SJSA1 (cell line): ENCODE measurements at places on chromosomes 4 and X. TPM values are rescaled to one million over a fixed set of nuclear protein-coding genes. Genes with fewer than 3 reads are reported as not detected.
A peak's percentile ranks its signal among the peaks of the same experiment; 100 is the strongest.

DNA sequence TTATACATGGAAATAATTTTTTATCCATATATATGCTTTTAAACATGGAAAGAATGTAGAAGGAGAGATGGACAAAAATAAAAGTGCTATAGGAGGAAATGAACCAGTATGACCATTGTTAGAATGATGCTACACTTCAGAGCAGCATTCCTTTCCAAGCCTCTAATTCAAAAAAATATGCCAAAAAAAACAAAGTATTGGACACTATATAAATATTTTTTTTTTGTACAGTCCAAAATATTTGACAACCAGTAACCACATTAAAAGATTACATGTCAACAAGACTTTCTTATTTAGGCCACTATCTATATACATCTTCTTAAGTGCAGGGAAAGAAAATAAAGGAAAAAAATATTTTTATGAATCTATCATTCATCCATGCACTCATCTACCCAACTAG lies 198.6 kb downstream of the LRBA start:
- no peak for DNase-seq

GRCh38 chr4:113636877-113637276 lies 124.7 kb downstream of the CAMK2D start:
- DNase-seq = peak; percentile 41

DNA sequence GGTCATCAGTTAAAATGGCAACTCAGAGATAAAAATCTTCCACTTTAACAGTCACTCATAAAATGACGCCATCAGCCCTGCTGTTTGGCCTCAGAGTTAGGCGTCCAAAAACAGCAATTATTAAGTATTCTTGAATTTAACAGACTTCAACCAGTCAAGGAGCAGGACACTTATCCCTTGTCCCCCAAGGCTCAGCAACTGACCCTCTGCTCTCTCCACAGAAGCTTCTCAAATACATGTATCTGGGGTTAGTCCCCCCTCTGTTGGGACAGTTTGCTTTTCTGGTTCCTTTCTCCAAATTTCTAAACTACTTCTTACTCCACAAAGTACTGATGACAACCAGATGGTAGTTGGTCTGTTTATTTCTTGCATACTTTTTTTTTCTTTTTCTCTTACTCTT lies 54.4 kb downstream of the SOD3 start:
- DNase-seq = no peak

- DNase-seq = no peak
These were observed 1403.5 kb upstream of the PABPC4L start for GRCh38 chr4:135605076-135605475.

DNA sequence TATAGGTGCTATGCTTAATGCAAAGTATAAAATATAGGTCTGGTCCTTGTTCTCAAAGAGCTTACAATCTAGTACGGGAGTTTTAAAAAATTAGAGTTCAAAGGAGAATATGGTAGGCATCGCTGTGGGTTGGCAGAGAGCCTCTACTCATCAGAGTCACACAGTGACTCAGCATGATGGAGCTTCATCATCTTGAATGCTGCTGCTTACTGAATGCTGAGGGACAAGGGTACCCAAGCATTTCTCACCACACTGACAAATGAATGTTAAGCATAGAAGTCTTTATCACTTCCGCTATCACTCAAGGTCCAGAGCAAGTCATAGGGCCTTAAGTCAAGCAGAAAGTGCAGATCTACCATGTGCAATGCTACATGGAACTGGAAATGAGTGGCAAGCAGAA lies 268.6 kb upstream of the IGFBP7 start:
- no peak for DNase-seq

DNA sequence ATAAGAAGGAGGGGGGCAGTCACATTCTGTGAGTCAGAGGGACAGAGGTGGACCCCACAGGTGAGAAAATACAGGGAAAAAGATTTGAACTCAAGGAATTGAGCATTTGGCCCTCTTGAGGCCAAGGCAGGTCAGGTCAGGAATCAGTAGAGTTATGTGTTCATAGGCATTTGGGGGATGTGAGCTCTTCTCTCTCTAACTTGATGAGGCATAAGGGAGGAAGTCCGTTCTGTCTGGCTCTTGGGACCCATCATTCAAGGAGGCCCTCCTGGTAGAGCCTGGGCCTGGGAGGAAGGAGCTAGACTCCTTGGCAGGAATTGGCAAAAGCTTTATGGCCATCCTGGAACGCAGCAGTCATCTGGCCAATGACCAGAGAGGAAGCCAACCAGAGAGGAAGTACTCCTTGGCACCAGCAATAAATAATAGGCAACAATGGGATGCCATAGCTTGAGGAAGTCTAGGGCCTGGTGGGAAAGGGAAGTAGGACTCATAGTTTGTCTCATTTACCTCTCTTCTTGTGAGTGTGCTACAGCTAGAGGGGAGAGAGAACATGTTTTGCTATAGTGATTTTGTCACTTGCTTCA lies 53.0 kb downstream of the MSN start:
- no peak for DNase-seq

EDA2R gene
- total RNA-seq = 2.1 and 6.6 TPM in 2 replicates
